ENCODE measurements at places on chromosomes 4 and X.

DNA sequence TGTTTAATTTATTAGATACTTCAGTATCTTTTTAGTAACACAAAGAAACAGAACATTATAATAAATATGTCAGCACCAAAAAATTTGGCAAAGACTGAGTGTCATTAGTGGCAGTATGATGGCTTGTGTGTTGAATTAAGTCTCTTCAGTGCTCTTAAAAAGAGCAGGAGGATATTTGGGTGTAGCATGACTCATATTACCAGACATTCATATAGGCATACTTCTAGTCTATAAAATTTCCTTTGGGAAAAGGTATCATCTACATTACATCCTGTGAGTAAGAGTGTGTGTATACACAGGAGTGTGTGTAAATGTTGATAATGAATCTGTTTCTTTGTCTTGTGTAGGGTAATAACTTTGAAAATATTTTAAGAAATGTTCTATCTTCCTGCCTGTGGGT, 135.7 kb downstream of the CNKSR2 start:
- peak; percentile 61 for DNase-seq

- no peak for DNase-seq
Observed at GRCh38 chr4:25624616-25625015, 31.0 kb upstream of the SLC34A2 start.

DNA sequence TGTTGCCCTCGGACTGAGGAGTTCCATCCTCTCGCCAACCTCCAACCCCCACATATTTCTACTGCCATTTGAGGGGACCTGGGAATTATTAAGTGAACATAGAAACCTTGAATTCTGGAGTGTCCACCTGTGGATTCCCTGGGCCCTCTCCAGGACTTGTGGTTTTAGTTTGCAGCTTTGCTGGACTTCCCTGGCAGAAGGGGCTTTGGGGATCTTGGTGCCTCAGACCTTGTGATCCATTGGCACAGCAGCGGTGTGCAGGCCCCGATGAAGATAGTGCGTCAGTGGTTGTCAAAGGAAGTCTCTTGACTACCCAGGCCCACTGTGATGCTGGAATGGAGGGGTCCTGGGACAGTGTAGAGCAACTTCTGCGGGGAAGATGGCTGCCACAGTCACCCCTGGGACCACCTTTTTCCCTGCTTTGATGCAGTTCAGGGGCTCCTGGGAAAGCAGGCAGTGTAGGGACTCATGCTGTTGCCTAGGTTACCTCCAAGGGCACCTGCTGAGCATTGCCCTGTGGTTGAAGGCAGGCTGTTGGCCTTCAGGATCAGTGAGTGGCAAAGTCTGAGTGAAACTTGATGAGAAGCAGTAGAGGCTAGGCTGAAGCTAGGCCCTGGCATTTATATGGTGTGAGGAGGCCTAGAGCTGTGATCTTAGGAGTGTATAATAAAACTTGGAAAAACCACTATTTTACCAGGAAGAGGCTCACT, 2.2 kb downstream of the SLC16A2 start:
- DNase-seq = no peak

DNA sequence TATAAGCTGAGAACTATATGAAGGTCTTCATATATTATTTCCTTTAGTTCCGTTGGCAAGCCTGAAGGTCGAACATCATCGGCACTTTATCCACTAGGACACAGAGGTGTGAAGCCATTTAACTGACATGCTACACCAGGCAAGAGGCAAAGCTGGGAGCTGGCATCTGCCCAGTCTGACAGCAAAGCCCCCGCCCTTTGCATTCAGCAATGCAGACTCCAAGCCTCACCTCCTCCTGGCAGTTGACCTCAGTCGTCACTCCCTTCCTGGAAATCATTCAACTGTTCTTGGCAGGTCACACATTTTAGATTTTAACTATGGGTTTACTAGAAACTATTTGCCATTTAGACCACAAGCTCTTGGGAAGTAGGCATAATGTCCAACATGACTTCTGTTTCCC, 135.8 kb upstream of the FRG1 start:
- DNase-seq = no peak

DNA sequence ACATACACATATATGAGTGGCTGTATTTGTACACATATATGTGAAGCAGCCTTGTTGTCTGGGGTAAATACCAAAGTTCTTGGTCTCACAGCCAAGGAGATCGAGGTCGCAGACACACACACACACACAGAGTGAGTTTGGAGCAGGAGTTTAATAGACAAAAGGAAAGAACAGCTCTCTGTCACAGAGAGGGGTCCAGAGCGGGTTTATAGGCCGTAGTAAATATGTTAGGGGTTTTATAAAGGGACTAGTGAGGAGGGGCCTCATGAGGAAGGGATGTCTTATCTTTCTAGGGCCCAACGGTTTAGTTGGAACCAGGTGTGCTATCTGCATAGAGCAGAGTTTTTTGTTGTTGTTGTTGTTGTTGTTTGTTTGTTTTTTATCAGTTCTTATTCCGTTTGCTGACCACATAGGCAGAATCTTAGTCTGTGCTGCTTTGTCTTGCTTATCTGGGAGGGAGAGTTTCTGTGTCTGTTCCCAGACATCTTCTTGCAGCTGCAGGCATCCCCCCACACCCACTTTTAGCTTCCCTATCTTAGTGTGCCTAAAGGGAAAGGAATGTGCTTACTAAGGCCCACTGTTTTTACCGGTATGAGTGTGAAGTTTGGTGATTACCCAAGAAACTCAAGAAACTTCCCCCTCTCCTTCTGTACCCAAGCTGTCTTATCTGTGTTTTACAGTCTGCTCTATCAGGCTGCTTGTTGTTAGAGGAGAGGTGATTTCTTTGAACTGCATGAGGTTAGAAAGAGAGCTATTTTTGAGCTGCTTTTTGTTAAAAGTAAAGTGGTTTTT, 91.9 kb downstream of the TENT5D start:
- peak; percentile 1 for DNase-seq

GRCh38 chr4:161815841-161816240, 348.0 kb downstream of the FSTL5 start:
- no peak for DNase-seq

DNA sequence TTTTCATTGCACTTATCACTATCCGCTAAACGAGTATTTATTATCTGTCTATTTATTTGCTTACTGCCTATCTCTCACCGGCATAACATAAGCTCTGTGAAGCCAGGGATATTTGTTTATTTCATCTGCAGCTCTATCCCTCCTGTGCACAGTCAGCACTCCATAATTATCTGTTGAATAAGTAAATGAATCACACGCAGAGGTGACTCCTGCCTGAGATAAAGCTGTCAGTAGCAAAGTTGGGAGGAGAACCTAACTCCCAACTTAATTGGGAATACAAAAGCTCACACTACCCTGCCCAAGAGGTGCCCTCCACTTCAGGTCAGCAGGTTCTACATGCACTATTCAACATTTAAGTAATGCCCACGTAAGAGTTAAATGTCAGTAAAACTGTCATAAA, 85.7 kb downstream of the CORIN start:
- DNase-seq = no peak

GRCh38 chrX:73289039-73289438, 74.4 kb upstream of the NAP1L2 start:
- no peak for DNase-seq

DNA sequence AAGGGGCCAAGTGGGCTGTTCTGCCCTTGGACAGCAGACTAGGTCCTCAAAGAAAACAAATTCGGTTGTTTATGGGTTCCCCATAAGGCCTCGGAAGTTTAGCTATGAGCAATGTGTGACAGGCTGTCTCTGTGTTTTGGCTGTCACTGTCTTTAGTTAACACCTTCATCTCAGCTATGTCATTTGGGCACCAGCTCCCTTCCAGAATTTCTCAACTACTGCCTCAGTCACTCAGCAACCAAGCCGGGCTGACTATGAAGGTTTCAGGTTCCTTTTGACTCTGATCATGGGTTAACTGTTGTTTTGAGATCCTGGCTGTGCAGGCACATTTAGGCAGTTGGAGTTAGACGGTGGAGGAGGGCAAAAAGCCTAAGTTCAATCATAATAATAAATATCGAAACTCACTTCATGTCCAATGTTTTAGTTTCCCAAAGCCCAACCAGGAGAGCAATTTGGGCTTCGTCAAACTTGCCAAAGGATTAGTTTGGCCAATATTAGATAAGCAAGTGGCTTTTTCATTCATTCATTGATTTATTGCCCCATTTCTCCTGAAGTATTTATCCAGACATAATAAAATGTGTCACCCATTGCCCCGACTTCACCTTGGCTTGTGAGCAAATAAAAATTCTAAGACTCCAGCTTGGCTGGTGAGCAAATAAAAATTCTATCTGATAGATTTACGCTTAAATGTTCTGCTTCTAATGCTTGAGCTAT, 9.1 kb upstream of the PAGE1 start:
- no peak for DNase-seq

DNA sequence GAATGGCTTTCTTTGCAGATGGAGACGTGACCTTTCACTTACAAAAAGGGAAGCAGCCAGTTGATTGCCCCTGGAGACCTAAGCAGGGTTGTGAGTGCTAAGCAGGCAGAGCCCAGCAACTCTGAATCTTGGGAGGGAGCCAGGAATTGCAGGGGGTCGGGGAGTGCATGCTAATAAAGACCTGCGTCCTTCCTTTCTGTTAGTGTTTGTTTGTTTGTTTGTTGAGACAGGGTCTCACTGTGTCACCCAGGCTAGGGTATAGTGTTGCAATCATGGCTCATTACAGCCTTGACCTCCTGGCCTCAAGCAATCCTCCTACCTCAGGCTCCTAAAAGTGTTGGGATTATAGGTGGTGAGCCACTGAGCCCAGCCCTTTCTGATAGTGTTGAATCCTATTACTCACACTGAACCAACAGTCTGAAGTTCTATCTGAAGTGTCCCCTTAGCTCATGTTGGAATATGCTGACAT, 137.4 kb downstream of the CEP135 start:
- DNase-seq = peak; percentile 19

DNA sequence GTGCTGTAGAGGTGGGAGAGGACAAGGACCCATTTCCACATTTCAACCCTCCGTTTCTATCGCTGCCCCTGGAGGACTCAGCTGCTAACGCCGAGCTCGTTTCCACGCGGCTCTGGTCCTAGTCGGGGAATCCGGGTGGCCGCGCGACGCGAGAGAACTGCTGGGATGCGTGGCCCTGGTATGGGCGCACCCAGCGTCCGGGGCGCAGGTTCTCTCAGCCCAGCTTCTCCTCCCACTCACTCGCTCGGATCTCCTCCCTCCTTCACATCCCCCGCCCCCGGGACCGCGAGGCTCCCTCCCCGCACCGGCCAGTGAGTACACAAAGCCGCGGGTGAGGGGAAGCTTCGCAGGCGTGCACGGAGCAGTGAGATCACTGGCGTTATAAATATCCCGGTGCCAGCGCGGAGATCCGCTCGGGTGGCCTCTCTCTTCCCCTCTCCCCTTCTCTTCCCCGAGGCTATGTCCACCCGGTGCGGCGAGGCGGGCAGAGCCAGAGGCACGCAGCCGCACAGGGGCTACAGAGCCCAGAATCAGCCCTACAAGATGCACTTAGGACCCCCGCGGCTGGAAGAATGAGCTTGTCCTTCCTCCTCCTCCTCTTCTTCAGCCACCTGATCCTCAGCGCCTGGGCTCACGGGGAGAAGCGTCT, at the start of gene FGF5:
Gene FGF5 (plus strand): TSS at position 412 of the 649 bp plus-strand sequence. CDS start 161 bp downstream, at position 573.
- peak; percentile 94 for DNase-seq

- peak; percentile 1 for DNase-seq
Observed at GRCh38 chrX:105645667-105646357, 176.5 kb upstream of the NRK start.

DNA sequence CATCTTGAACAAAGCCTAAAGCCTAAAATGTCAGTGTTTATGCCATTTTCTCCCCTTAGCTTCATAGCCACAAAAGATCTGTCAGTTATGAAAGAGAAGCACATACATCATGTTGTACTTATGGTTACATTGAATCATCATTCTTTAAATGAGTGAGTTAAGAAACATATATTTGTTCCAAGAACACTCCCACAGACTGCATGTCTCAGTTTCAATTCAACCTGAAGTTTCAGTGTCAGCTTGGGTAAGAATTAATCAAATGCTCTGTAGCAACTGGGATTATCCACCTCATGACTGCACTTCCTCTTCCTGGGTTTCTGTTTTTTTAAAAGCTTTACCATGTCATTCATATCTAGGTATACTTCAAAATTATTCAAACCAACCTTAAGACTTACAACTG, 3.9 kb upstream of the TMPRSS11B start:
- no peak for DNase-seq

DNA sequence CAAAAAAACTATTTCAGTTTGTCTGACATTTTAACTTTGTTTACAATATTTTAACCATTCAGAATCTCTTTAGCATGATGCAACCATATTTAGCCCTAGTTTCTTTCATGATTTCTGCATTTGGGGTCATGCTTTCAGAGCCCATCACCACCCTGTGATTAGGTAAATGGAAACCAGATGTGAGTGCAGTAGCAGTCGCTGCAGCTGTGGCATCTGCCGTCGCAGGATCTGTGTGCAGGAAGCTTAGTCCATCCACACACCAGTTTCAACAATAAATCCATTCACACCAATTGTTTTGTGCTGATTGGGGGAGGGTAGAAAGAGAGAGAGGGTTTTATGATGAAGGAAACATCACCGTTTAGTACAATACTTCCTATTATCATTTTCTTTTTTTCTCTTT, 130.5 kb downstream of the CPEB2 start:
- DNase-seq = peak; percentile 40

DNA sequence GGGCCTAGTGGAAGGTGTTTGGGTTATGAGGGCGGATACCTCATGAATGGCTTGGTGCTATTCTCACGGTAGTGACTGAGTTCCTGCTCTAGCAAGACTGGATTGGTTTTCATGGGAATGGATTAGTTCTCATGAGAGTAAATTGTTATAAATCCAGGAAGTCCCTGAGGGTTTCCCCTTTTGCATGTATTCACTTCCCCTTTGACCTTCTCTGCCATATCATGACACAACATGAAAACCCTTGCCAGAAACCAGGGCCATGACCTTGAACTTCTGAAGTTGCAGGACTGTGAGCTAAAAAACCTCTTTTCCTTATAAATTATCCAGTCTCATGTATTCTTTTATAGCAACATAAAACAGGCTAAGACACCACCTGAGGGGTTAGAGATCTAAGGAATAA, 529.7 kb upstream of the RPS6KA3 start:
- no peak for DNase-seq

GRCh38 chrX:136711147-136711546, 63.2 kb downstream of the CD40LG start:
- DNase-seq = peak; percentile 49

- DNase-seq = peak; percentile 23
Observed at GRCh38 chr4:75512386-75513211, 1.6 kb downstream of the RCHY1 start.

Measured in fibroblast of skin of scalp (primary cell).